ENCODE measurements at places on chromosomes 16 and 17.

GRCh38 chr17:59892251-59892923 lies 356 bp downstream of the TUBD1 start:
- peak; percentile 13 for DNase-seq

DNA sequence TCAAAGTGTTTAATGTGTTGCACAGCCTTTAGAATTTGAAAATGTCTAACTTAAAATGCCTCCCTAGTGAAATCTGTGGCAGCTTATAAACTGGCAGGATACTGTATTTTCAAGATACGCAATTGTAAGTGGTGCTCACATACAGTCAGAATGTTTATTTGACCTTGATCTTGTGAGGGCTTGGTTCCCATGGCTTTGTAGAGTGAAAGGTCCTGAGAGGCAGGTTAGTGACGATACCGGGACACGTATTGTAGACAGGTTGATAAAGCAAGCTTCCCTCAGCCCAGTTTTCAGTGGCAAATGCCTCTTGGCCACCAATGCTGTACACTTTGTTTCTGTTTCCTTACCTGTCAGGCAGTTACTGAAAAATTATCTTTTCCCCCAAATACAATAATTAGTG lies 426.6 kb downstream of the MAF start:
- DNase-seq = no peak

DNA sequence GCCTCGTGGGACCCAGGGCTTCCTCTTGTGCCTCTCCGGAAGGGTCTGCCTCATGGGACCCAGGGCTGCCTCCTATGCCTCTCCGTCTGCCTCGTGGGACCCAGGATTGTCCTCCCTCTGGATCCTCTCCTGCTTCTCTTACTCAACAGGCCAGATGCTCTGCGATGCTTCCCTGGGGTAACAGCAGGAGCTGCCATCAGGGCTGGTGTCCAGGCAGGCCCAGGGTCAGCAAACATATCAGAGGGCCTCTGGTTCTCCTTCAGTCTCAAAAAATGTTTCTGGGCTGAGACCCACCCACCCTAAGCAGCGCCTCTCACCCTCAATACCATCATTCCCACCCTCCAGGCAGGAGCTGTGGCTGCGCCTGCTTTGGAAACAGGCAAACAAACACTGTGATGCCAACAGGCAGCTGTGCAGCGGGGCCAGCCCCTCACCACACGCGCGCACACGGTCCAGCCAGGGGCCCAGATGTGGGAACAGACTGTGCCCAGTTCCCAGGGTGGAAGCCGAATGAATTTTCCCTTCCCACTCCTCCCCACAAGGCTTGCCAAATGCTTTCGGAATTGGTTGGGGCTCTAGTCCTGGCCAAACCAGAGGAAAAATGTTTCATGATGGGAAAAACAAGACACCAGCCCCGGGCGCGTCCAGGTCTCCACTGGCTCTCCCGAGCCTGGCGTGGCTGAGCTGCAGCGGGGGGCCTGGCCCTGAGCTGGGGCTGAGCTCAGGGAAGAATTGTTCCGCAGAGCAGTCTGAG lies 11.3 kb downstream of the TIMM22 start:
- DNase-seq = no peak

- peak; percentile 54 for DNase-seq
Measured at GRCh38 chr16:66924527-66925321, 611 bp downstream of the RRAD start.

GRCh38 chr16:77171745-77172635 lies 19.0 kb upstream of the MON1B start:
- DNase-seq = no peak

- DNase-seq = peak; percentile 55
Measured at GRCh38 chr16:3149630-3150345, 15.0 kb downstream of the ZNF213 start.

GRCh38 chr17:16866436-16866835 lies 105.5 kb downstream of the TNFRSF13B start:
- no peak for DNase-seq

GRCh38 chr16:31700200-31700529 lies 172.5 kb downstream of the AHSP start:
- no peak for DNase-seq

DNA sequence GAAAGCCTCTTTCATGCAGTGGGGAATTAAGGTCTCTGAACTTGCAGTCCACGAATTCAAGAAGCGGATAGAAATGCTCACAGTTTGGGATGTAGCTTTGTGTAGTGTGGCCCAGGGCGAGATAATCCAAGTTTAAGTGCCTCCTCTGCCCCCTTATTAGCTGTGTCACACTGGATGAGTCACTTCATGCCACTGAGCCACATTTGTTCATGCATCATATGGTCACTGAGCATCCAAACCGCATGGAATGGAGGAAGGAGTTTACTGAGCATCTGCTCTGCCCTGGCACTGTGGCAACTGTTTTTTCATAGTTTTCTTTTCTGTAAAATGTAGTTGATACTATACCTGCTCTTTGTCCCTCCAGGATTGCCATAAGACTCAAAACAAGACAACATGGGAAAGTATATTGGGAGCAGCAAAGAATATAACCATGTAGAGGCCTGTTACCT lies 15.1 kb upstream of the DHX8 start:
- DNase-seq = no peak

GRCh38 chr16:65739518-65739917 lies 617.7 kb upstream of the CDH11 start:
- DNase-seq = no peak

DNA sequence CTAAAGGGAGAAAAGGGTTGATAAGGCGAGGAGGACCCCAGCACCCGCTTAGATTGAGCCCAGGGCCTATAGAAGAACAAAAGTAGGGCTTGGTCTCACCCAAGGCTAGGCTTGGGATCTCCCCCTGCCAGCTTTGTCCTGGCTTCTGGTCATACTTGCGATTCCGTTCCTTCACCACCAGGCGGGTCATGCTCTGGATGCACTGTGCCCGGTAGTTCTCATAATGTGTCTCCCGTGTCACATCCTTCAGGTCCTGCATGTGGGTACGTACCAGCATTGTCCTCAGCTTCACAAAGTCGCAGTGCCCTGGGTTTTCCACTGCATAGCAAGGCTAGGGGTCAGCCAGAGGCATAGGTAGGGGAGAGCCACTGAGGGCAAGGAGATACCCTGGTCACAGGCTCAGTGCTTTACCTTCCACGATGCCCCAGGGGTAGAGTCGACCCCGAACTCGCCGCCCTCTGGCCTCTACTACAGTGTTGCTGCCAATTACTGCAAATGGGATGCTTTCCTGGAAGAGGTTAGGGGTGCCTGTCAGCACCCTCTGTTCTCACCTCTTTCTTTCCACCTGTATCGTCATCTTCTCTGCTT lies 6.5 kb upstream of the MTMR4 start:
- no peak for DNase-seq

DNA sequence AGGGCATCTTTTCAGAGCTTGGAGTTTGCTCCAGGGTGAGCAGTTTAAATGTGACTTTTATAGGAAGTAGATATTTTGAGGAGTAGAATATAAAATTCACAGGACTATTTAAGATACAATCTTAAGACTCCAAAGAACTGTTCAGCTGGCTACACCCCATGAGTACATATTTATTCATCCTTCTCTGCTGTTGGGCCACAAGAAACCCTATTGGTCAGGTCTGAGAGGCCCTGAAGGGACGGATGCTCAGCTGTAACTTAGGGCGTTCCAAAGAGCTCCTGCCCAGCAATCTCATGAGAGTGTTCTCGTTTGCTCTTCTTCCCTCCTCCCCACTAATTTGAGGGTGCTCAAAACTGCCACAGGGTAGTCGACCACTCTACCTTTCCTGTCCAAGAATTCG lies 7.3 kb downstream of the ST6GALNAC2 start:
- no peak for DNase-seq

GRCh38 chr16:52256310-52257078 lies 290.4 kb downstream of the TOX3 start:
- DNase-seq = no peak

DNA sequence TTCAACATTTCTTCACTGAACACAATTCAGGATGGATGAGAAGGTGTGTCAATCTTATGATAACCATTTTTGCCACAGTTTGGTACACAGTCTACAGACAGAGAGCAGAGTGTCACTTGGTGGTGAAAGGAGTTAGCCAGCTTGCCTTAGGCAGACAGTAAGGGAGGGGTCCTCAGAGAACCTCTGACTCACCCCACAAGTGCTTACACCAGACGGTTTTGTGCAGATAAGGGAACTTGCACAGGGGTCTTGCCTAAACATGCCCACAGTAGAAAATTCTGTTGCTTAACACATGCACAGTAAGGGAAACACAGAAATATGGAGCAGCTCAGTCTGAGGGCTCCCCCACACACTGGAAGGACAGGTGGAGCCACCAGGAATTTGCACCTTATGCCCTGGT lies 204.5 kb upstream of the CDH8 start:
- no peak for DNase-seq

- no peak for DNase-seq
Measured at GRCh38 chr17:30454635-30455034, 22.6 kb upstream of the GOSR1 start.

DNA sequence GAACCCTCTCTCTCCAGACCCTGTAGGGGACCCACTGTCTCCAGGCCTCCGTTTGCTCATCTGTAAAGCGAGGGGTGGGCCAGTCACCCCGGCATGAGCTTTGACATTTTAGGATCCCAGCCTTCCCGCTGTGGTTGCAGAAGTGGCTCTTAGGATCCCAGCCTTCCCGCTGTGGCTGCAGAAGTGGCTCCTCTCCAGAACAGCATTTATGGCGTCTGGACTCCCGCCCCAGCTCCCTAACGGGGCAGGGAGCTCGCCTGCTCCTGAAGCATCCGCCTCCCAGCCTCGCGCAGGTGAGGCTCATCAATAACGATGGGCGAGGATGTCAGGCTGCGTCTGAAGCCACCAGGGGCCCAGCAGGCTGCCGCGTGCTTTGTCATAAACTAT lies 222.3 kb upstream of the TNRC6C start:
- no peak for DNase-seq

DNA sequence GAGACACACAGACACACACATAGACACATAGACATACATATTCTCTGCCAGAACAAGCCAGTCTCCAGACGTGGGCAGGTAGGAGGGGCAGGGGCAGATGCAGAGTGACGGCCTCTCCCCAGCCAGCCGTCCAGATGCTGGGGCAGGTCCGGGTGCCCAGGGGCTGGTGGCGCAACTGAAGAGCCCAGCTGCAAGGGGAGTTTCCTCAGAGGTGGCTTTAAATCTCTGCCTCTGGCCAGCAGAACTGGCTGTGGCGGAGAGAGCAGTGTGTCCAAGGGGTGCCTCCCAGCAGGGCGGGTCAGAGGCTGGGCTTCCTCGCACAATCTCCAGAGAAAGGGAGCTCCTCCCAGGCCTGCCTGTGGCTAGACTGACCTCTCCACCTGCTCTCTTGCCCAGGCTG lies 9.4 kb upstream of the GCGR start:
- DNase-seq = no peak

- no peak for DNase-seq
Measured at GRCh38 chr17:29252101-29252791, 5.6 kb downstream of the CRYBA1 start.

DNA sequence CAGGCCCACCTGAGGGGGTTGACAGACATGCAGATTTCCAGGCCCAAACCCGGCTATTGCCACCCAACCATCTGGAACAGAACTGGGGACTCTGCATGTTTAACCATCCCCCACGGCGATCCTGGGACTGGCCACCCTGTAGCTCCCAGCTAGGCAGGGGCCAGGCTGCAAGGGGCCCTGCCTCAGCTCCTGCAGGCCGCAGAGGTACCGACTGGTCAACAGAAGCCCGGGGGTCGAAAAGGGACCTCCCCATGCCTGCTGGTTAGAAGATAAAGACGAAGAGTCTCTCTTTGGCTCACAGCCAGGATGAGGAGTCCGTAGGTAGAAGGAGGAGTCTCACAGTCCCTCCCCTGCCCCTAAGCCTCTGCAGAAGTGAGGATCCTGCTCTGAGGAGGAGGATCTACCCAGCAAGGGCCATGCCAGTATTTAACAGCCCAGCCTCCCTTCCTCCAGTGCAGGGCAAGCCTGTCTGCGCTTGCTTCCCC lies 223.4 kb upstream of the TNRC6C start:
- no peak for DNase-seq

DNA sequence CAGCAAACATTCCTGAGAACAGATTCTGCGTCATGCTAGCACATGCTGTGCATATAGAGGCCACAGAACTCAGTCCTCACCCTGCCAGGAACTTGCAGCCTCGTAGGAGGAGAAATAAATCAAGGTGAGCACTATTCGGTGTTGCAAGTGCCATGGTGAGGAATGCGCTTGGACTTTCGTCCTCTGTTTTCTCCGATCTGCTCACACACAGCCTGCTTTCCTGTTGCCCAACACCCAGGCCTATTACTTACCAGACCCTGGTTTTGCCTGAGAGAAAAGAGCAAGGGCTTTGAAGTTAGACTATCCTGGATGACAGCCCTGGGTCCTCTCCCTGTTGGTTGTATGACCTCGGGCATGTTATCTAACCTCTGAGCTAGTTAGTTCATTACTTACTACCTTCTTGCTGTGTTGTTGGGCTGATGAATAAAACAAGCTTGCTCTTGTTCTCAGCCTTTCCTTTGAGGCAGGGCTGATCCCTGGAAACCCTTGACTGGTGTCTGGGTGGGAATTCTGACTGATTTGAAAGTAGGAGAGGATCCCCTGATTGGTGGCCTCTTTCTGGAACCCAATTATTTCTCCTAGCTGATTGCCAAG lies 2.9 kb downstream of the ACSF2 start:
- no peak for DNase-seq

DNA sequence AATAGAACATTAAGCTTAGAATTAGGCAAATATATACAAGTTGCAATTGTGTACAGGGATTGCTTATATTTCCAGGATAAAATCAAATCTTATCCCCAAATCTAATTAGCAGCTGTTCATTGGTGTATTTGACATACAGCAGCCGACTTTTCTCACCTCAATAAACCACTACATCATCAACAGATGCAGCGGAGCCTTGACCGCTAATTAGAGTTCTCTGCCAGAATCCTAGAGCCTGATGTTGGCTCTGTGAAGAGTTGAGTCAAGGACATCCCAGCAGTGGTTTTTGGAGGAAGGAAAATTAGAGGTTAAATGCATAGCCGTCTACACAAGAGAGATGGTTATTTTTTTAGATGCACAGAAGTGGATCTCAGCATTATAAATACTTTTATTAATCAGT lies 221.9 kb upstream of the CACNG5 start:
- DNase-seq = no peak

DNA sequence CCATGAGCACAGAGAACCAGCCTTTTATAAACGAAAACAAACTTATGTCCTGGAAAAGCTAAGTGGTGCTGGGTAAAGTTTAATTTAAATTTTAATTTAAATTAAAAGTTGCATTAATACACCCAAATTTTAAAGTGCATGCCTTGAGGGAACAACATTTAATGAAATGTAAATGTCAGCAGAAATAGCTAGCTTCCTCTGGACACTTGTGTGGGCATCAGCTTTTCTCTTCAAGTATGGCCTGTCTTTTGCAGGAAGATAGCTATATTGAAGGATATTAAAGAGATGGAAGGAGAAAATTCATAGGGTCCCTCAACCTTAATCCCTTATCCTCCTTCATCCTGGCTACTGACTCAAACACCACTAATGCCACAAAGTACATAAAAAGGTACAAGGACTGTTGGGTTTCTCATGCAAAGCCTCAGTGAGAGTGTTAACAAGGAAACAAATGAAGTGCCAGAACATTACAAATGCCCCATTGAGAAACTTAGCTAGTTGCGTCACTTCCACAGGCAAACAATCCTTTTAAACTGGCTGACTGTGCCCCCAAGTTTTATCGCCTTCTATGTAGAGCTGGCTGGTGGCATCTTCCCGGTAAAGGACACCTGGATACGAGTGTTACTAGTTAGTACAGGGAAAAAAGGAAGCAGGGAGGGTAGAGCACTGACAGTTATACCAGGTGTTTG lies 14.1 kb downstream of the PHF12 start:
- DNase-seq = no peak

- DNase-seq = no peak
Measured at GRCh38 chr17:2783310-2784030, 12.8 kb upstream of the RAP1GAP2 start.

Data from T-helper 2 cell treated with Interferon-gamma antibody and Interleukin-4, amounts not matched to agents 5 μg/mL and 100 μg/mL, for 36 hours (primary cell).